ENCODE measurements at places on chromosomes 3 and 15.
A peak's percentile ranks its signal among the peaks of the same experiment; 100 is the strongest.

GRCh38 chr3:131050001-131050400 is 23.3 kb downstream of the NEK11 start:
- no peak for DNase-seq

DNA sequence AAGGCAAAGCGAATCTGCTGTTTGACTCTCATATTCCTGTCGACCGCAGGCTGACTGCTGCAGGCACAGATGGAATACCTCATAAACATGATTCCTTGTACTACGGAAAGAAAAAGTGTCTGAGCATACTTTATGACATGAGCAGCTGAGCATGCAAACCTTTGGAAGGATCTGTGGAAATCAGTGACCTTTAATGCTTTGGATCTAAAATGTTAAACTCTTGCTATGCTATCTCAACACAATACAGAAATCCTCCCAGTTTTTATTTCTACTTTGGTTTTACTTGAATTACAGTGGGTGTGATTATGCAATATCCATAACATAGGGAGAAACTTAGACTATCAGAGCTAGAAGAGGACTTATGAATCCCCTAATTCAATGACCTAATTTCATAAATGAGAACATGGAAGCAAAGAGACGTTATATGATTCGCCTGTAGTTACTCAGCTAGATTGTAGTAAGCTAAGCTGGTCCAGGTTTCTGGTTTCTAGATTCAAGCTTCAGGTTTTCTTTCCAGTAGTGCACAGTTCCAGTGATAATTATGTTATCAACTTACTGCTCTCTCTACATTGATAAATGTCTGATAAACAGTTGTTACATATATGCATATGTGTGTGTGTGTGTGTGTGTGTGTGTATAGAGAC is 127.6 kb upstream of the GBE1 start:
- DNase-seq, result no peak

DNA sequence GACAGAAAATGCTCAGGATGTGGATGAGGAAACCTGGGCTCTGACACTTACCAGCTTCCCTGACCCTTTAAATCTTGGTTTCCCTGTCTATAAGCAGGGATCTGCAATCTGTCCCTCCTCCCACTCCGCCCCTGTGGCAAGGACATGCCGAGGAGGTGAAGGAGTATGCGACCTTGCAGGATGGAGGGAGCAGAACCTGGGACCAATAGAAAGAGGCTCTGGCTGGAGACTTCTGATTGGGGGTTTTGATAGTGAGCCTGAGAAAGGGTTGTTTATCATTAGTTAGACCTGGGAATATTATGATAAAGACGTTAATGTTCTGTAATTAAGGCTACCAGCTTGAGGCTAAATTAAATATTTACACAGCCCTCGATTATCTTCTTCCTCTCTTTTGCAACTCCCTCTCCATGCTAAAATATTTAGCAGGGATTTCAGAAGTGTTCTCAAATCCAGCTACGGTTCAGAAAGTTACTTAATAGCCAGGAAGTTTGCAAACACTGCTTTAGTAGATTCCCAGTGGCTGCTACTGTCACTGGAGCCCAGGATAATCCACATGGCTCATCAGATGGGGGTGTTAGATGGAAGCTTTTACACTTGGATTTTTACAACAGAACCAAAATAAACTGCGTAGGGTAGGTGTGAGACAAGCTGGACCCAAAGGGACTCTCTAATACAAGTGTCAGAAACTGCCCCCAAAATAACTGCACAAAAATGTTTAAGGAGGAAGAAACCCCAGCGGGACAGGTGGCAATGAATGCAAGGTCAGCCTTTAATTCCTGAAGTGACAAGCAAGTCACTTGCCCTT is 9.2 kb upstream of the PAQR5 start:
- DNase-seq, result no peak

- no peak for DNase-seq
Measured at GRCh38 chr15:57387564-57388076, 11.3 kb downstream of the CGNL1 start.

DNA sequence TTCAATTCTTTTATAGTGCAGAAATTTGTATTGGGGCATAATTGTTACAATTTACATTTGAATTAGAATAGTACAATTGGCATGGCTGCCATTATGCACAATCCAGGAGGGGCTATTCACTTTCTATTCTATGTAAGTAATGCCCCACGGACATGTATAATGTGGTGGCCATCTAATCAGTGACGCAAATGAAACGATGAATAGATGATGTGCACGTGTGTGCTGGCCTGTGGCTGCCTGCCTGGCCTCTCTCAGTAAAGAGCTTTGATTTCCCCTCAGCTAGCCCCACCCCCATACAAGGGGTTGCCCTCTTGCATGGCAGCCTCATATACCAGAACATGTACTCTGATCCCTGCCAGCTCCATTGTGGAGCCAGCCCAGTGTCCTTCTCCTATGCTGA is 86.5 kb downstream of the BOC start:
- DNase-seq, result no peak

- DNase-seq, result no peak
Measured at GRCh38 chr3:4551051-4551711, 58.0 kb downstream of the ITPR1 start.

GRCh38 chr3:50423543-50423942 is 64.2 kb upstream of the TMEM115 start:
- DNase-seq, result no peak

DNA sequence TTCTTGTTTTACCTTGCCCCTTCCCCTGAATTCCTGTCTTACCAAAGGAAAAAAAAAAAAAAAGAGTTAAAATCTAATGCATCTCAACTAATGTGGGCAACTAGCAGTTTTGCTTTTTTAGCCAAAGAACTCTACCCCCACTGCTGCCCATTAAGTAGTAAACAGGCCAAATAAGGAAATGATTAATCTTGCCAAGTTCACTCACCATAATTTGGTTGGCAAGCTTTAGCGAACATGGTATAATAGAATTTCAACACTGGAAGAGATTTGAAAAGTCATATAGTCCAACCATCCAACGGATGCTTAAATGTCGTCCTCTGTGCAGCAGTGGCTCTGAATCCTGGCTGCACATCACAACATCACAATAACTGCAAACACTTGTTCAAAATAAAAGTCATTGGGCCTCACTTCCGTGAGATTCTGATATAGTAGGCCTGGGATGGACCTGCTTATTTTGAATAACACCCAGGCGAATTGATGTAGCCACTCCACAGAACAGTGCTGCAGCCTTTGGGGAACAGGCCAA is 142.0 kb upstream of the UBE2E1 start:
- DNase-seq, result no peak

DNA sequence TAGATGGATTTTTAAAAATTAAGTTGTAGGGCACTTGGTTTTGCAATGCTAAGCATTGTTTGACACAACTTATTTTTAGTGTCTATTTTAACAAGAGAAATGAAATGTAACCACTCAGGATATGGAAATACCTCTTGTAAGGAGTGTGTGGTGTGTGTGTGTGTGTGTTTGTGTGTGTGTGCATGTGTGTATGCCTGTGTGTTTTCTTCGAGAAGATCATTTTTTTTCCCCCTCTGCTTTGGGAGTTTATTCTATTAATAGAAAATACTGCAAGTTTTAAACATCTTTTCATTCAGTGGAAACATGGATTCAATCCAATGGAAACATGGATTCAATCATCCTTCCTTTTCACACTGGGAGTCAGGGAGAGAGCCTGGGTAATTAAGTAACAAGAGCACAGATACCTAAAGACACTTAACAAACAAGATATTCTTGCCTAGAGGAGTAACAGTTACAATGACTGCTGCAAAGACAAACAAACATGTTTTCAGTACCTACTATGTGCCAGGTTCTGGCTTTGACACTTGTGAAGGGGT is 567.2 kb upstream of the TBL1XR1 start:
- DNase-seq, result no peak

GRCh38 chr3:242602-243355 is 46.2 kb downstream of the CHL1 start:
- no peak for DNase-seq

GRCh38 chr3:8741581-8742261 is 8.1 kb downstream of the CAV3 start:
- DNase-seq, result no peak

- DNase-seq, result no peak
Measured at GRCh38 chr15:75731248-75732151, 18.9 kb upstream of the CSPG4 start.

GRCh38 chr3:53881691-53882593 is at the start of gene ACTR8:
Gene ACTR8 (minus strand): TSS chr3:53882152. CDS start chr3:53882101, 51 bp downstream.
- peak; percentile 85 for DNase-seq

DNA sequence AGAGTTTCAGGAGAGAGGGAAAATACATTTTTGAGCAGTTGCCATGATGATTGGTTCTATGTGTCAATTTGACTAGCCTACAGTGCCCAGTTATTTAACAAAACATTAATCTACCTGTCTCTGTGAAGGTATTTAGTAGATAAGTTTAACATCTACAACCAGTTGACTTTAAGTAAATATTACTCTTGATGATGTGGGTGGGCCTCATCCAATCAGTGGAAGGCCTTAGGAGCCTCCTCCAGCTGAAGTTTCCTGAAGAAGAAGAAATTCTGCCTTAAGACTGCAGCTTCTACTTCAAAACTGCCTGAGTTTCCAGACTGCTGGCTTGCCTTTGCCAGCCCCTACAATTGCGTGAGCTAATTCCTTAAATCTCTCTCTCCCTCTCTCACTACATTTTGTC is 93.6 kb downstream of the OXSM start:
- no peak for DNase-seq

GRCh38 chr15:51814606-51815005 is 14.8 kb upstream of the TMOD3 start:
- no peak for DNase-seq

GRCh38 chr15:63870487-63871209 is 36.9 kb upstream of the HERC1 start:
- no peak for DNase-seq

- DNase-seq, result no peak
Measured at GRCh38 chr3:136311968-136312367, 61.8 kb downstream of the PCCB start.

DNA sequence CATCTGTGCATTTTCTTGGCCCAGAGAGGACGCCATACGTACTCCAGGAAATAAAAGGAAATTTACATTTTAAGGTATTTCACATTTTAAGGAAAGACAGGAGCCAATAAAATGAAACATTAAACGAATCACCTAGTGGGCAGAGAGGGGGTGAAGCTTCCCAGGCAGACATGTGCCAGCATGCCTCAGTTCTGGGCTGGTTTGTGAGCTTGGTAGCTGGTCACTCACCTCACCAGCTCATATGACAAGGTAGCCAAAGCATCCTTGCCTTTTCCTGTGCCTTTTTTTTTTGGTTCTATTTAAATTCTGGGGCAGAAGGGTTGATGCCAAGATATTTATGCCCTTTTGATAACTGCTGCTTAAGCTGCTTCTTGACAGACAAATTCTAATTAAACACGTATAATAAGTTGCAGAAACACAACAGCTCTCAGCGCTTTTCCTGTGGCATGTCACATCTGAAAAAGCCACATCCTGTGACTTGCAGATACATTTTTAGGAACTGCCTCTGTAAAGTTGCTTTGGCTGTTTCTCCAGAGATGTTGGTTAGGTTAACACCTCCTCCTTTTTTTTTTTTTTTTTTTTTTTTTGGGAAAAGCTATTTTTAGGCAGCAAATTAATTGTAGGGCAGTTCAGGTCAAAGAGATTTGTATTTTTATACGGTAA is 218.6 kb downstream of the PDCD6IP start:
- DNase-seq, result no peak

DNA sequence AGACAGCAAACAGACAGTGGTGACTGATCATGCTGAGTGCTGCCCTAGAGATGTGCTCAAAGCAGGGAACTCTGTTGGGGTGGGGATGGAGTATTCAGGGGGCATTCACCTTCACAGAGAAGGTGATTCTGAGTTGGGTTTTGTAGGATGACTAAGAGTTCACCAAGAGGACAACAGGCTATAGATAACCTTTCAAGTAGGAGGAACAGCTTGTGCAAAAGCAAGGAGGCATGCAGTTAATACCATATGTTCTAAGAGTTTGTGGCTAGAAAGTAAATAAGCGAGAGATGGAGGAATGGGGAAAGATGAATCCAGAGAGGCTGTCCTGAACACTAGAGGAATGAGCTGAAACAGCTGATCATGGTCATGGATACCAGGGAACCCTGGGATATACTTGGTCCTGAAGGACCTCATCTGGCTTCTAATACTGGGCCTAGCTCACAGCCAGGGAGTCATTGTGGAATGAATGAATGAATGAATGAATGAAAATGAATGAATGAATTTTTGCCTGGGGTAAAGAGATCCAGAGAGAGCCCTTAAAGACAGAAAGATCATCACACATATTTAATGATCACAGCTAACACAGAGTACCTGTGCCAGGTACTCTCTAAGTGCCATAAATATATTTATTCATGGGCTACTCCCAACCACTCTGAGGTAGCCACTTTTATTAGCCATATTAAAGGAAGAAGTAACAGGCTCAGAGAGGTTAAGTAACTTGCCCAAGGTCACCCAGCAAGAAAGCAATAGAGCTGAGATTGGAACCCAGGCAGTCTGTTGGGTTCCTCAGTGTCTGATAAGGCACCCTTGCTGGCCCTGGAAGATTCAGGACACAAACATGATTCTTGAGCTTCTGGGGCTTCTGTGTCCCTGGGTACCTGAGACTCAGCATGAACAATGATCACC is 22.0 kb downstream of the SMAD6 start:
- no peak for DNase-seq

DNA sequence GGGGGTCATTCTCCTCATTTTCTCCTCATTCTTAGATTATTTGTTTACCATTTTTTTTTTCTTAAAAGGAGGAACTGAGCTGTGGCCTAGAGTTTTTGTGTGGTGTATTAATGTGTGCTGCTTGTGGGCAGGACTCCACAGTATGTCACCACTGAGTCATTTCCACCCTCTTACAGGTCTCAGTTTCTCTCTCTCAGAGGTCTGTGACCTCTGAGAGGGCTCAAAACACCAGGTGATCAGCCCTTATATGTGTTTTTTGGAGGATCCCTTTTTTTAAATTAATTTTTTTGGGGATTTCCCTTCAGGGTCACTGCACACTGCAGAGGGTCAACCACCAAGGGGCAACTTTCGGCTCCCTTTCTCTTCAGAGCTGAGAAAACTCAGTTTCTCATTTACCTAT is 166.4 kb downstream of the SUCNR1 start:
- no peak for DNase-seq

- no peak for DNase-seq
Measured at GRCh38 chr3:185739264-185739701, 85.6 kb downstream of the IGF2BP2 start.

GRCh38 chr15:43330780-43331087 is 361 bp upstream of the LCMT2 start:
- DNase-seq, result no peak

DNA sequence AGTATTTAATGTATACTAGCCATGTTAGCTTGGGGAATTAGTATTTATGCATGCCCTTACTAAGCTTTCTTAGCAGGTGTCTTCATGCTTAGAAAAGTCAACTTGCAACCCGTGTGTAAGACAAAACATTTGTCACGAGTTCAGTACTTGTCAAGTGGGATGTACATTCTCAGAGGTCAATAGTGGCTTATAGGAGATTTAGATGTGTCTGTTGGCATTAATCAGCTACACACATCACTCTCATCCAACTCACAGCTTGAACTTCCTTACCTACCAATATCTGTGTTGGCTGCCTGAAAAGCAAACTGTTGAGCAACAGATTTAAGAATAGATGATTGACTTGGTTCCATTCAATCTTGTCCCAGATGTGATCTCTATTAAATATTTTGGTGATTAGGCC is 109.5 kb downstream of the ROBO2 start:
- no peak for DNase-seq
